ENCODE measurements at places on chromosomes 3 and 15. TPM values are rescaled to one million over a fixed set of nuclear protein-coding genes. Genes with fewer than 3 reads are reported as not detected.

- no peak for DNase-seq
Observed at GRCh38 chr15:69081310-69082004, 67.0 kb downstream of the NOX5 start.

- no peak for DNase-seq
Observed at GRCh38 chr3:194306771-194307640, 44.1 kb downstream of the CPN2 start.

DNA sequence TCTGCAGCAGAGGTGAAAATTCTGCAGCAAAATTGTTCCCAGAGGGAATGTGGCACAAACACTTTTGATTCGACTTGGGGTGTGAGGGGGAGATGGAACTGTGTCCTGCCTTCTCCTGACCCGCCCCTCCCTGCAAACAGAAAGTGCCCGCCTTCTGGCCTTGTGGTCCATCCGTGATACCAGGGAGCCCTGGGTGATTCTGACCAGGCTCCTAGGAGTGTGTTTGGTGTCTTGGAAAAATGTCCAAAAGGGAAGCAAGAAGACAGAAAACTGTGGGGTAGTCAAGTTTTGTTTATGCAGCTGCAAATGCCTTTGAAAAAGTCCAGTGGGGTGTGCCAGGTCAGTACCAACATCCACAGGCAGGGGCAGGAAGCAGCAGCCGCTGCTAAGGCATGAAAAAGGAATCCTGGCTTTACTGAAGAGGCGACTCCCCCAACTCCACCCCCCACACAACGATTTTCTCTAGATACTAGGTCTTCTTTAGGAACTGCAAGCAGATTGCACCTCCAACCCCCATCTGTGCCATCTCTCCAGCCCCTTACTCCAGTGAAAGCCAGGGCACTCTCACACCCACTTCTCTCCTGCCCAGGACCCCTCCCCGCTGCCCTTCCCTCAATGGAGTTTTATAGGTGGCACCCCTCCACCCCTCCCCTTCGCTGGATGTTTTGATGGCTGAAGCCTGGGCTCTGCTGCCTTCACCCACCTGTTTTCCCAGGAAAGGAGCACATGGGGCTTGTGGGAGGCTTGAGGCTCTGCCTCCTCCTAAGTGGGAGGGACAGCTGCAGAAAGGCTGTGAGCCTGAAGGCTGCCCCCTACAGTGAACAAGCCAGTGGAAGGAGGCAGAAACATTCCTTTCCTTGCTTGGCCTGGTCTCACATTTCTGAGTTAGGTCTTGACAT lies 82.4 kb upstream of the HERC1 start:
- no peak for DNase-seq

GRCh38 chr3:187101184-187102072 lies 37.9 kb downstream of the RPL39L start:
- peak; percentile 75 for DNase-seq

- DNase-seq, result no peak
Observed at GRCh38 chr3:177448987-177449359, 251.7 kb upstream of the TBL1XR1 start.

DNA sequence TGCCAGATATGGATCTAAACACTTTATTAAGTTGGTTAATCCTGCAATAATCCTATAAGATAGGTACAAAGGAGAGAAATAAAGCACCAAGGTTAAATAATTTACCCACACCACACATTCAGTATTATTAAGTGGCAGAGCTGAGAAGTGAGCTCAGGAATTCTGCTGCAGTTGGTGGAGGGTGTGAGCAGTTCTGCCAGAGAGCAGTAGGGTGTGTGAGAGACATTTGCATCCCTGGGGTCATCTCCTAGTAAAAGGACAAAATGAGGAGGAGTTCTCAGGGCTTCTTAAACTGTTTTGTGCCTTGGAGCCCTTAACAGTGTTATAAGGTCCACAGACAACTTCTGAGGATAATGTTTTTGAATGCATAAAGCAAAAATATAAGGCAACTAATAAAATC lies 484.5 kb downstream of the TAFA4 start:
- DNase-seq, result no peak

- no peak for DNase-seq
Observed at GRCh38 chr3:69189487-69189886, 67.1 kb upstream of the LMOD3 start.

SLC2A2 gene
- 464 TPM for total RNA-seq

EIF4A2 gene
- total RNA-seq, result 128 TPM

IL5RA gene
- total RNA-seq, result not detected
